ENCODE measurements at places on chromosomes 6 and 20.

- DNase-seq: no peak
These were observed 236.8 kb downstream of the PACRG start for GRCh38 chr6:162964488-162965140.

GRCh38 chr6:150632785-150633485 is 33.2 kb downstream of the PLEKHG1 start:
- DNase-seq: no peak

GRCh38 chr6:33723371-33724085 is 12.0 kb upstream of the UQCC2 start:
- DNase-seq: no peak

DNA sequence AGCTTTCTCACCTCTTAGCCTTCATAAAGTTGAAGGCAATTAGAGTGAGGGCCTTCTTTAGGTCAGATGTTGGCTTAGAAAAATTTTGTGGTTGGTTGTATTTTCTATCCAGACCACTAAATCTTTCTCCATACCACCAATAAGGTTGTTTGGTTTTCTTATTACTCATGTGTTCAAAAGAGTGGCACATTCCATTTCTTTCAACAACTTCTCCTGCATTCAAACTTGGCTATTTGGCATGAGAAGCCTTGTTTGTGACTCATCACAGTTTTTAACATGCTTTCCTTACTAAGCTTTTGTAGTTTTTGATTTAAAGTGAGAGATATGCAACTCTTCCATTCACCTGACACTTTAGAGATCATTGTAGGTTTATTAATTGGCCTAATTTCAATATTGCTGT is 949.6 kb downstream of the TBC1D32 start:
- DNase-seq: no peak

Measured in NCI-H1694 (cell line).